Glutamatergic neuron (in vitro differentiated cells): ENCODE measurements at places on chromosomes 12 and 14.

DNA sequence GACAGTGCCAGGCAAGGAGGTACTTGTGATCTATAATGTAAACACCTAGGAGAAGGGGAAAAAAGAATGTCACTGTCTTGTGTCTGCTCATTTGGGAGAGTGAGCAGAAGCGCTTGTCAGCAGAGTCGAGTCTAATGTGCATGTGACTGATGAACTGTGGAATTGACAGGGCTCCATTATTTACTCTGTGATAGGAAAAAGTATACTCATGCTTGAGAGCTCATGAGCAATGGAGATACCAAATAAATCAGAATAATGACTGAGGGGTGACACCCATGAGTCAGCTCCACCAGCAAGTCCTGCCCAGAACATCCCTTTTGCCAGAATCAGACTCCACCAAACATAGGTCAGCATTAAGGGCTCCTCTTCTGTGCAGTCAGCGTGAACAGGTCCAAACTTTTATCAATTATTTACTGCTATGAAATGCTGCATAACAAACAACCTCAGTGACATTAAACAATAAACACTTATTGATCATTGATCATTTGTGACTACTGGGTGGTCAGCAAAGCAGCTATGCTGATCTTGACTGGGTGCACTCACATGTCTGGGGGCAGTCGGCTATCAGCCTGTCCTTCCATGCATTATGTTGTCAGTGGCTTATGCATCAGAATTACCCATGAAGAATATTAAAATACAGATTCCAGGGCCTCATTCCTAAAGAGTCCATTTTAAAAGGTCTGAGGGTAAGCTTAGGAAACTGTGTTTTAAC, 29.2 kb upstream of the WSCD2 start:
- no peak for DNase-seq

- DNase-seq, result peak; percentile 24
These were observed 837.6 kb downstream of the VRK1 start for GRCh38 chr14:97634751-97635150.

GRCh38 chr12:48995086-48995879, 3.9 kb downstream of the DDN start:
- DNase-seq, result peak; percentile 91

GRCh38 chr14:82070753-82071152, 537.1 kb upstream of the SEL1L start:
- DNase-seq, result no peak

DNA sequence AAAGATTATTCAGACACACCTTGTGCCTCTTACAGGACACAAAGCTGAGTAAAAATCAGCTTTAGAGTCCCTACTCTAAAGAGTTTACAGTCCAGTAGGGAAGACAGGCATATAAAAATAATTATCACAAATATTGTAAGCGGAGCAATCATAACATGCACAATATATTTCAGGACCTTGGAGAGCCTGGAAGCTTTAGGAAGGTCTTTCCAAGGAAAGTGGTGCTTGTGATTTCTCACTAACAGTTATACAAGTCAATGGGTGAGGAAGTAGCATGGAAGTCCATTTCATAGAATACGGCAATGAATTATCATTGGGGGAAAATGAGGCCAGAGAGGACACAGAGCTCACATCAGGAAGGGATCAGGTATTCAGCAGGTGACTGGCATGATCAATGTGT, 268.3 kb downstream of the C12orf50 start:
- no peak for DNase-seq

DNA sequence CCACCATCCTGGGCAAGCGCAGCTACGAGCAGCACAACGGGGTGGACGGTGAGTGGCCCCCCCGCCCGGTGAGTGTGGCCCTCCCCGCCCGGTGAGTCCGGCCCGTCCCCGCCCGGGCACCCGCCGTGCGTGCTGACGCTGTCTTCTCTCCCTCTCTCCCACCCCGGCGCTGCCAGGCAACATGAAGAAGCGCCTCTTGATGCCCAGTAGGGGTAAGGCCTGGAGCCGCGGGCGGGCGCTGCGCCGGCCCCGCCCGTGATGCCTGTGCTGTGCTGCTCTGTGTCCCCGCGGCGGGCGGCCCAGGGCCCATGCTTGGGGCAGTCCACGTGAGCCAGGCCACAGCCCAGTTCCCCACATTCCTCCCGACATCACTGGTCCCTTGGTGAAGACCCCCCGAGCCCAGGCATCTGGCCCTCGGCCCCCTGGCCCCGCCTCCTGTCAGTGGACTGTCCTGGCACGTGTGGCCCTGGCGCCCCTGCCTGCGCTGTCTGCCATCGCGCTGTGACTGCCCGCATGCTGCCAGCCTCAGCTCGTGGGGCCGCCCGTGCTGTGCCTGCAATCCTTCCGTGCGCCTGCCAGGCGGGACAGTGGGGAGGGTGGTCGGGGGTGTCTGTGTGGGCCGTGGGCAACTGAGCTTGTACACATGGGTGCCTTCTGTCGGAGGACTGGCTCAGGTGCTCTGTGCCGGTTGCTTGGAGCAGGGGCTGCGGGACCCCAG, 7.9 kb upstream of the CRIP2 start:
- DNase-seq, result no peak

GRCh38 chr12:11861155-11861863, 209.4 kb upstream of the BCL2L14 start:
- DNase-seq, result no peak

DNA sequence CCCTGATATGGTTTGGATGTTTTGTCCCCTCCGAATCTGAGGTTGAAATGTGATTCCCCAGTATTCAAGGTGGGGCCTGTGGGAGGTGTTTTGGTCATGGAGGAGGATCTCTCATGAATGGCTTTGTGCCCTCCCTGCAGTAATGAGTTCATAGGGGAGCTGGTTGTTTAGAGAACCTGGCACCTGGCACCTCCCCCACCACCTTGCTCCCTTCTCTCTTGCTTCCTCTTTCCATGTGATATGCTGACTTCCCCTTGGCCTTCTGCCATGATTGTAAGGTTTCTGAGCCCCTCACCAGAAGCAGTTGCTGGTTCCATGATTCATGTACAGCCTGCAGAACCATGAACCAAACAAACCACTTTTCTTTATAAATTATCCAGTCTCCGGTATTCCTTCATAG, 32.6 kb downstream of the CD163L1 start:
- DNase-seq, result no peak

GRCh38 chr14:38357557-38357956, 101.7 kb upstream of the CLEC14A start:
- DNase-seq, result no peak

DNA sequence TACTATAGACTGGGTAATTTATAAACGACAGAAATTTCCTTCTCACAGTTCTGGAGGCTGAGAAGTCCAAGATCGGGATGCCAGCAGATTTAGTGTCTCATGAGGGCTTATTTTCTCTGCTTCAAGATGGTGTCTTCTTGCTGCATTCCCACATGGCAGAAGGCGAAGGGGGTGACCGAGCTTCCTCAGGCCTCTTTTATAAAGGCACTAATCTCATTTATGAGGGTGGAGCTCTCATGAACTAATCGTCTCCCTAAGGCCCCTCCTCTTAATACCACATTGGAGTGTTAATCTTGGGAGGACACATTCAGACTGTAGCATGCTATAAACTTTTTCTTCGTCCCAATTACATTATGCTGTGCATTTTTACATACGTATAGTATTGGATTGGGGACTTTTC, 200.4 kb upstream of the ARHGAP5 start:
- DNase-seq, result no peak

- DNase-seq, result no peak
These were observed 596.5 kb downstream of the MED13L start for GRCh38 chr12:115680967-115681366.

GRCh38 chr12:77608271-77608824, 222.3 kb upstream of the NAV3 start:
- no peak for DNase-seq

DNA sequence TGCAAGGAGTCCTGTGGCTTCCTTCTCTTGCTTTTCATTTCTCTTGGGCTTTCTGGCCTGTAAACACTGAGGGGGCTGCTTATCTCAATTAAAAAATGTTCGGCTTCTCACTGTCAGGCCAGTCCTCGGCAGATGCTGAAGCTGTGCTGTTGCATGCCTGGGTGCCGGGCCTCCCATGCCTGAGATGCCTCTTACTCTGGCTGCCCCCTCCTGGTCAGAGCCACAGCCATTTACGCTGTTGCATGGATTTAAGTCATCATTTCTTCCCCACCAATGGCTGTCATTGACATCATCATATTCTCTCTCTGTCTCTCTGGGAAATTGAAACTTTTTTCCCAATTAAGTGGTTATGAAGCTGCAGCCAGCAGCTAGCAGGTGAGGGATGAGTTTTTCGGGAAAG, 53.7 kb downstream of the FOXN4 start:
- peak; percentile 48 for DNase-seq

DNA sequence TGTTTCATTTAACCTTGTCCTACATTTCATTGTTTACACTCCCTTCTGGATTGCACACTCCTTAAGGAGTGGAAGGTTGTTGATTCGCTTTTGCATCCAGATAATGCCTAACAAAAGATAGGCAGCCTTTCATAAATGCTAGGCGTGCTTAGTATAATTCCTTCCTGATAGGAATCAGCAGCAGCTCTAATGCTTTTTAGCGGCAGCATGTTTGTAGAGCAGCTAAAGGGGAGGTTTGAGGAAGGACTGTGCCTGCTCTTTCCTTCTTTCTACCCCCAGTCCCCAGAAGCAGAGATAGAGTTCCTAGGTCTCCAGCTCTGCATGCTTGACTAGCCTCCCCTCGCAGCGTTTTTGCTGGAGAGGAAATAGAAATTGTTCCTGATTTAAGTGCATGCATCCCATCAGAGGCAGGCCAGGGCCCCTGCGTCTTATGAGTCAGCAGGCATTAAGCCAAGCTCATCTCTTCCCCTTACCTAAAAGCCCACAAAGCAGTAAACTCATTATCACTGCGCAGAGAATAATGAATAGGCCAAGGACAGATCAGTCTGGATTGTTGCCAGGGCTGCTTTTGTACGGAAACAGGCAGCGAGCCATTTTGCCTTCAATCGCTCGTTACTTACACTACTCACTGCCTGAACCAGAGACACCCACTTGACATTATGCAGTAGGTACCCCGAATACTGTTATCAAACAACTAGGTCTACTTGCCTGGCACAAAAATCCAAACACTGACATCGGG, 14.0 kb upstream of the TBPL2 start:
- no peak for DNase-seq

DNA sequence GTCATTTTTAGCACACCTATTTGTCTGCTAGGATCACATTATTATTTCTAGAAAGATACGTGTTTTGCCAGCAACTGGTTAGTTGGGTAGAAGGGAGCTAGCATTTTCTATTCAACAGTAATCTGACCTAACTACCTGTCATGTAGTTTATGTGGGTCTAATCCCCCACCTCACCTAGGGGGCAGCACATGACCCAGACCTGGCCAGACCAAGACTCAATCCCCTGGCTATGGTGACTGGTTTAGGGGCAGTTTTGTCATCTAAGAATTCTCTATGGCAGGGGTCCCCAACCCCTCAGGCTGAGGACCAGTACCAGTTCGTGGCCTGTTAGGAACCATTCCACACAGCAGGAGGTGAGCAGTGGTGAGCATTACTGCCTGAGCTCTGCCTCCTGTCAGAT, 29.5 kb upstream of the EVL start:
- DNase-seq, result no peak

- DNase-seq, result peak; percentile 41
These were observed 7.2 kb upstream of the OTX2 start for GRCh38 chr14:56817396-56817921.

DNA sequence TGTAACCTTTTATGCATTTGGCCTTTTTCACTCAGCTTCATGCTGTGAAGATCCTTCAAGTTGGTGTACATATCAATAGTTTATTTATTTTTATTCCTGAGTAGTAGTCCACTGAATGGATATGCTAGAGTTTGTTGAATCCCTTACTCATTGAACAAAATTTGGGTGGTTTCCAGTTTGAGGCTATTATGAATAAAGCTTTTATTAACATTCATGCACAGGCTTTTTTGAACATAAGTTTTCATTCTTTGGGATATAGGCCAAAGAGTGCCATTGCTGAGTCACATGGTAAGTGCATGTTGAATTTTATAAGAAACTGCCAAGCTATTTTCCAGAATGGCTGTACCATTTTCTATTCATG, 59.5 kb upstream of the CAPRIN2 start:
- no peak for DNase-seq

GRCh38 chr12:52278575-52279421, 4.4 kb downstream of the KRT86 start:
- peak; percentile 90 for DNase-seq

- no peak for DNase-seq
These were observed 31.5 kb downstream of the RAD9B start for GRCh38 chr12:110533607-110534006.

GRCh38 chr12:109331301-109331952, 16.3 kb upstream of the MYO1H start:
- no peak for DNase-seq
